ENCODE measurements at places on chromosomes 16 and 17.

DNA sequence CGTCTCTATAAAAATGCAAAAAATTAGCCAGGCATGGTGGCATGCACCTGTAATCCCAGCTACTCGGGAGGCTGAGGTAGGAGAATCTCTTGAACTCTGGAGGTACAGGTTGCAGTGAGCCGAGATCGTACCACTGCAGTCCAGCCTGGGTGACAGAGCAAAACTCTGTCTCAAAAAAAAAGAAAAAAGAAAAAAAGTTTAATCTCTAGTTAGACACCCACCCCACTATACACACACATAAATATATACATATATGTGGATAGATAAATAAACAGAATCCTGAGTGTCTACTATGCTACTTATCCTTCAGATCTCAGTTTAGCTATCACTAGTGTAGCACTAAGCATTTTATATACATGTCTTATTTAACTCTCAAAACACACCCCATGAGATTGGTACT, 18.7 kb downstream of the ITGAL start:
- DNase-seq, result no peak

DNA sequence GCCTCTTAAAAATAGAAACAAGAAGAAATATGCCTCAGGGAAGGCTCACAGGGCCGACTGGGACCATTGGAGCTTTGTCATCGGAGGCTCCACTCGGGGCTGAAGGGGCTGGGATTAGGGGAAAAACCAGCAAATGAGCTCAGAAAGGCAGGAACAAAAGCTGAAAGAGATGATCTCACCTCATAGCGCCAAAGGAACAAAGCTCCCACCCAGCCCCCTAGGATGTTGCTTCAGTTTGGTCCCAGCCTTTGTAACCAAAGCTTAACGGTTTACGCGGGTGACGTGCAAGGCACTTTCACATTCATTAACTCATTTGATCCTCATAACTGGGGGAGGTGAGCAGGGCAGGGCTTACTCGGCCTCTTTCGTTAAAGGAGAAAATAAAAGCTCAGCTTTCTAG, 168.5 kb upstream of the DYNLRB2 start:
- no peak for DNase-seq

- DNase-seq, result no peak
Observed at GRCh38 chr16:52254746-52255145, 292.2 kb downstream of the TOX3 start.

GRCh38 chr17:19306160-19307111, 56.1 kb downstream of the B9D1 start:
- no peak for DNase-seq

DNA sequence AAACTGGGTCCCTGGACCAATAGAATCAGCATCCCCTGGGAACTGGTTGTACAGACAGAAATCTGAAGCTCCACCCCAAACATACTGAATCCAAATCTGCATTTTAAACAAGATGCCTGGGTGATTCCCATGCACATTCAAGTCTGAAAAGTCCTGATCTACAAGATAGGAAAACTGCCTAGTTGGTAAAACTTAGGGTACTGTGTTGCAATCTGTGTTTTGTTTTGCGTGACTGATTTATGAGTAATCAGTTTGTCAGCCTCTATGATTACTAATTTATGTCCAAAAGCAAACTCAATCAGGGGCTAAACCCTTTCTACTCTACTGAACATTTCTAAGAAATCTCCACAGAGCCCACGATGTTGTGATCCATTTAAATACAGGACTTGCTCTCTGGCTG, 103.8 kb downstream of the YPEL2 start:
- DNase-seq, result no peak

- no peak for DNase-seq
Observed at GRCh38 chr17:41538565-41538991, 10.5 kb upstream of the KRT19 start.

- peak; percentile 92 for DNase-seq
Observed at GRCh38 chr17:50482516-50482915, 3.9 kb downstream of the RSAD1 start.

GRCh38 chr16:19911747-19912454, 27.3 kb upstream of the GPRC5B start:
- no peak for DNase-seq

GRCh38 chr16:75252946-75253911, 1.8 kb upstream of the BCAR1 start:
- no peak for DNase-seq

- no peak for DNase-seq
Observed at GRCh38 chr16:22313876-22314470, 16.8 kb downstream of the POLR3E start.

DNA sequence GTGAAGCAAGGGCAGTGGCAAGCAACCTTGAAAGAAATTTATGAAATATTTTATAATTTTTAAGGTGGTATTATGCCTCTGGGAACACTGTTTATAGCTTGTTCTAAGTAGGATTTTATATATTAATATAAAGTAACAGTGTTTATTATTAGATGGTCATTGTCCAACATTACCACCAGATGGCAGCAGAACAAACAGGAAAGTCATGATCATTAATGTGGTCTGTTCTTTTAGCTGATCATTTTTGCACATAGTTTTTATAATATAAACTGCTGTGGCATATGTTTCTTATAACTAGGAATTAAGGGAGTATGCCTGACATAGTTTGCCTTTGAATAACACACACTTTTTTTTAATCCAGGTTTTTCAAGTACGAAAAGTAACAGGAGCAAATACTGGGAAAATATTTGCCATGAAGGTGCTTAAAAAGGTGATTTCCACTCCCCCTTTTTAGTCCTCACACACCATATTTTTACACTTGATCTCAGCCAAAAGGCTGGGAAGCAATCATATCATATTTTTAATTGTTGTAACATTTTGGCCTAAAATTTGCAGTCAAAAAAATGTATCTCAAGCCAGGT, 21.4 kb downstream of the RPS6KB1 start:
- DNase-seq, result no peak

DNA sequence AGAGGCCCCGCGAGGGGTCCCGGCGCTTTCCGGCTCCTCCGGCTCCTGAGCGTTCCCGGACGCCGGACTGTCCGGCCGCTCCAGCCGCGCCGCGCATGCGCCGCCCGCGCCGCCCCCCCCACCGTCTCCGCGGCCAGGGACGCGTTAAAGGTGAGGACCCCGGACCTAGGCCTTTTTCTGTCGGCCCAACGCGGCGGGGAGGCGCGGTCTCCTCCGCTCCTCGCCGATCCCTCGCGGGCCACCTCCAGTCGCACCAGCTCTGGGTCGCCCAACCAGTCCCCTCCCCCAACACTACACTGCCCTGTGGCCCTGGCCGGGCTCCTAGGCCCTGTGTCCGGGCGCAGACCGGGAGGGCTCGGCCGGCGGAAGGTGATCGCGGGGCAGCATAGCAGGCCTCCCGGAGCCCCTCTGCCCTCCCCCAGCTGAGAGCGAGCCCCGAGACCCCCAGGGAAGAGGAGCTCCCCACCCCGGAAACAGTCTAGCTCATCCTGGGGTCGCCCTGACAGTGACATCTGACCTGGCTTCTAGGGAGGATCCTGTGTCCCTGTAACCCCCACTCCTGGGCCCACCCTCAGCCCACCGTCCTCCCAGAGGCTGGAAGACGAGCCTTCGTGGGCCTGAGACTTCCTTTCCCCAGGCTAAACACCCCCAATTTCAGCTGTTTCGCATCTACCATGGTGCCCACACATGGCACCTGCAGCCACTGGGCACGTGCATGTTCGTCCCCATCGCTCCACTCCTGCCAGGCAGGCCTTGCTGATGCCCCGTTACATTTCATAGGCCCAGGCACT, 14.7 kb upstream of the BCAR1 start:
- DNase-seq, result peak; percentile 69

- no peak for DNase-seq
Observed at GRCh38 chr17:83099570-83100181, 20.3 kb downstream of the METRNL start.

DNA sequence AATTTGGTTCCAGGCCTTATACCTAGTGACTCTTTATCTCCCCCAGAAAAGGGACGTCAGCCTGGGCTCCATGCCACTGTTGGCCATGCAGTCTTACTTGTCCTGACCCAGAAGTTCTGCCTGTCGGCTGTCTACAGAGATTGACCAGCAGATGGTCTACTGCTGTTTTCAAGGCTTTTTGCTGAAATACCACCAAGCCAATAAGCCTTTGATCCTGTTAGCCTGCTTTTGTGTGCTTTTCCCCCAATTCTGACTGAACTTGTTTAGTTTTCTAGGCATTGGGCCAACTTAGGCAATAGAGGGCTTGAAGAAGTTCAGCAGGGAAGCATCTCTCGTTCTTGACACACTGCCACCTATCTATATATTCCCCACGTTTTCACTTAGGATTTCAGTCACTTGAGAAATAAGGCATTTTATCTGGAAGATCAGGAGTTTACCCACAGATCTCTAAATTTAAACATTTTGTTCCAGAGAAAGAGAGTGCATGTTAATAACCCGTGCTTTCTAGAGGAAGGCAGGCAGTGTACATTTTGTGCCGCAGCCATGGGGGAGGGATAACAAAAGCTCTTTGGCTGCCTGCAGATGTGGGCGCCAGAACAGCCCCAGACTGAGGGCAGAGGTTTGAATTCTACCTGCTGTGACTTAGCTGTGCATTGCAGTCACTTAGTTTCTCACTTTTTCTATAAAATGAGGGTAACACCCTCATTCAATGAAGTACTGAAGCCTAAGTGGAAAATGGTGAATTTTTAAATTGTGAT, 12.3 kb upstream of the CARMIL2 start:
- DNase-seq, result no peak

GRCh38 chr17:62093188-62094155, 28.4 kb upstream of the MED13 start:
- no peak for DNase-seq

DNA sequence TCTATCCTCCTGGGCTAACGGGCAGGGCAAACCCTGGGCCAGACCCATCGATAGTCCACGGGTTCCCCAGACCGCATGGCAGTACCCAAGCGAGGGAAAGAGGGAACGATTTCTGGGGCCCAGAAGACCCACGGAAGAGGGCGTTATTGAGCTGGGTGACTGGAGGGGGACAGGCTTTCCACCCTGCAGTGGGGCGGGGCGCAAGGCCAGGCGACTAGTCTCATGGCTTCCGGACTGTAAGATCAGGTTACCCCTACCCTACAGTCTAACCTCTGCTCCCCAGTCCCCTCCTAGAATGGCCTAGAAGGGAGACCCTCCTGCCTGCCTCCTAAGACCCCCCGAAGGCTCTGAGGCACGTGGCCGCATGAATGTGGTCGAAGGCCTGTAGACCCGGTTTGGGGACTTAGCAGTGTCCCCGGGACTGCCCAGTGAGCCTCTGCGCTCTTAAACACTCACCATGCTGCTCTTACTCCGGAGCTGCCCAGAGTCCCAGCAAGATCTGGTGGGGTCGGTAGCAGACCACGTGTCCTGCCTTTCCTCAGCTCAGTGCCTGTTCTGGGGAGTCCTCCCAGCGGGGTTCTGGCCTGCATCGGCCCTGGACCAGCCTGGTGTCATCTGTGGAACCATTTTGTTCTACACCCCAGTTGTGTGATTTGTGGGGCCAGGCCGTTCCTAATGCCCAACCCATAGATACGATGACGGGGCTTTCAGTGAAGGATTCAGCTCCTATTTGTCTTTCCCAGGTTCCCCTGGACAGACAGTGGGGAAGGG, 13.2 kb upstream of the AURKB start:
- peak; percentile 60 for DNase-seq

- DNase-seq, result no peak
Observed at GRCh38 chr16:67915831-67916723, 15.6 kb downstream of the CTRL start.

DNA sequence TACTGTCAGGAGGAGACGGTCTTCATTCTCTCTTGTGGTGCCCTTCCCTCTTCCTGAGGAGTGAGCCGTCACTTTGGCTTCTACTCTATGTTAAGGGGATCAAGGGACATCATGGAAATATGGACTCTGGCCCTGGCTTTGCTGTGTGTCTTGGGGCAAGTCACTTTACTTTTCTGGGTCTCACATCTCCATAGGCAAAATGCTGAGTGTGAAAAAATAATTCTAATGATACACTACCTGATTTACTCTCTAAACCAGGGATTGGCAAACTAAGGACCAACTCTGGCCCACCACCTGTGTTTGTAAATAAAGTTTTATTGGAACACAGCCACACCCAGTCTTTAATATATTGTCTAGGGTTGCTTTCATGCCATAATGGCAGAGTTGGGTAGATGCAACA, 548.7 kb upstream of the CDH5 start:
- no peak for DNase-seq

DNA sequence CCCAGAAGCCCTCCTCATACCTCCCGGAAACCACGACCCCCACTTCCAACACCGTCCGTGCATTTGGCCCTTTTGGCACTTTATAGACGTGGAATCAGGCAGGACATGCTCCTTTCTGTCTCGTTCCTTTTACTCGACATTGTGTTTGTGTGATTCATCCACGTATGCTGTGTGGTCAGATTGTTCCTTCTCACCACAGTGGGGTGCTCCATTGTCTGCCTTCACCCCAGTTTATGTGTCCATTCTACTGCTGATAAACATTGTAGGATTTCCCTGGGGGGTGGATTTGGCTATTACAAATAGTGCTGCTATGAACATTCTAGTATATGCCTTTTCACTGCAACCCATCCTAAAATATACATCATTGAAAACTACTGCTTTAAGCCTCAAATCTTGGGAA, 28.9 kb upstream of the RPH3AL start:
- DNase-seq, result no peak

DNA sequence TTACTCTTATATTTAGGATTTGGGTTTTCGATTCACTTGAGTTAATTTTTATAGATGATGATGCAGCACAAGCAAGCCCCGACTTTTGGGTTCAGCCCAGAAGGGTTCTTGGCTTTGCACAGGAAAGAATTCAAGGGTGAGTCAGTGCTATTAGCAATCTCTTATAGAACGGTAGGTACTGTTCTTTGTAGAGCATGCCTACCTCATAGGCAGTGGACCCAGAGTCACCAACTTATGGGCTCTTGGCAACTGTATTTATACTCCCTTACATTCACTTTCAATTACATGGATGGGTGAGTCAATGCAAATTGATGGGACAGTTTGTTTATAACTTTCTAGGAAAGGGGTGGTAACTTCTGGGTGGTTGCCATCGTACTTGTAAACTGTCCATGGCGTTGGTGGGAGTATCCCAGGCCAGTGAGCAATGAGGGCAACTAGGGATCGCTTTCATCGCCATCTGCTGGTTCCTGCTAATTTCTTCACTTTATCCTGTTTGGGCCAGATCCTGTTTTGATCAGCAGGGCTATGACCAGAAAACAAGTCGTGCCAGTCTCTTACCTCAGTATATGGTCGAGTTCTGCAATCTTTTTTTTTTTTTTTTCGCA, 362.6 kb downstream of the CNTNAP4 start:
- DNase-seq, result no peak

DNA sequence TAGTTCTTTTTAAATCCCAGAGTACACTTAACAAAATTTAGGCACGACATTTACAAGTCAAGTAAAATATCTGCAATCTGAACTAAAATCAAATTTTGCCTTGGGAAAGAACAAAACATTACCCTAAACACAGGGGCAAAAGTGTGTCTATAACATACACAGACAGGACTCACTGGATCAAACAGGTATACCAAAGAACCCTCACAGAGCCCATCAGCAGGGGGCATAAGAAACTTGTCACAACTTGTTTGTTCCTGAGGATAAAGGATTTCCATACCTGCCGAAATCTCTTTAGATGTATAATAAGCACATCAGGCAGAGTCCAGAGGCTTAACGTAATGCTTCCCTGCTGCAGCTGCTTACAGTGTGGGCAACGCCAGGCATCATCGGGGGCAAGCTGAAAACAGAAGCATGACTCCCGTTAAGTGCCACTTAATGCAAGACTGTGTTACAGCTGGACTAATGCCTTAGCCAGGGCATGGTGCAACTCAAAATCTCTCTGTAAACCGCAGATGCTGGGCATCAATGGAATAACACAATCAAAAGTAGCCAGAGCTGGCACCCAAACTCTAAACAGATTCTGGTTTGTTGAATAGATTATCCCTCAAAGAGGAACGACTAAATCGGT, 67.0 kb downstream of the USP31 start:
- DNase-seq, result no peak

GRCh38 chr16:693364-693763, 3.2 kb upstream of the WDR24 start:
- DNase-seq, result no peak

Measured in dorsolateral prefrontal cortex (tissue), 122 donors.